ENCODE measurements at places on chromosomes 11 and 22. TPM values are rescaled to one million over a fixed set of nuclear protein-coding genes. Genes with fewer than 3 reads are reported as not detected.

- DNase-seq = no peak
Measured at GRCh38 chr22:45190202-45190872, 26.6 kb downstream of the NUP50 start.

- no peak for DNase-seq
Measured at GRCh38 chr22:46061124-46061500, 84.2 kb upstream of the WNT7B start.

- no peak for DNase-seq
Measured at GRCh38 chr11:102378818-102379217, 31.8 kb downstream of the BIRC2 start.

DNA sequence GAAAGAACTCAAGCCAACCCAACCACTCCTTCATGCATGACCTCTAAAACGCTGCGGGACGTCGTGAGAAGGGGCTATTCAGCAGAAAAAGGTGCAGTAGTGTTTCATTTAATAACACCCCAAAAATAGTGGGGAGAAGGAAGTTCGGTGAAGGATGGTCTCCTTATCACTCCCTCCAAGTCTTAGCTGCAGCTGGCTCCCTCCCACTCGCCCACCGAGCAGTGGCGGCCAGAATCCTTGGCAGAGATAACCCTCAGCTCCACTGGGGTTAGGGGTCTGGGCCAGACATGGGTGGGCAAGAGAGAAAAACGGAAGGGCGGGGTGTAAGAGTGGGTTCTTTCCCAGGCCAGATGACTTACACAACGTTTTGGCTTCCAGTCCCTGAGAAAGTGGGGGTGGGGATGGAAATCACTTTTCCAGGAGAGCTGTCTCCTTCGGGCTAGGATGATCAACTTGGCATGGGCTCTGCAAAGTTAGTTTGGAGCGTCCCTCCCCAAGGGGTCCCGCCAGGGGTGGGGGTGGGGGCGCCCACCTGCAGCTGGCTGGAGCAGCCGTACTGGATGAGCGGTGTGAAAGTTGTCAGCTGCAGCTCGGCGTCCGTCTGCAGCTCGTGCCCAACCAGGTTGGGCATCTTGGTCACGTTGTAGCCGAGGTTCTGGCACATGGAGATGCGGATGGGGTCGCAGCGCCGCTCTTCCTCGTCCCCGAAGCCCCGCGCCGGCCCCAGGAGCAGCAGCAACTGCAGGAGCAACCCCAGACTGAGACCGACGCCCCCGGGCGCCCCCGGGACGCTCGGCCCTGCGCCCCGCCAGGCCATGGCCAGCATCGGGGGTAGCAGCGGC, 705 bp downstream of the FZD4 start:
- DNase-seq = peak; percentile 65

- DNase-seq = no peak
Measured at GRCh38 chr11:71242391-71242790, 10.0 kb downstream of the SHANK2 start.

- DNase-seq = no peak
Measured at GRCh38 chr11:83326326-83326725, 40.2 kb upstream of the CCDC90B start.

- no peak for DNase-seq
Measured at GRCh38 chr11:67247946-67248550, 18.2 kb upstream of the GRK2 start.

DNA sequence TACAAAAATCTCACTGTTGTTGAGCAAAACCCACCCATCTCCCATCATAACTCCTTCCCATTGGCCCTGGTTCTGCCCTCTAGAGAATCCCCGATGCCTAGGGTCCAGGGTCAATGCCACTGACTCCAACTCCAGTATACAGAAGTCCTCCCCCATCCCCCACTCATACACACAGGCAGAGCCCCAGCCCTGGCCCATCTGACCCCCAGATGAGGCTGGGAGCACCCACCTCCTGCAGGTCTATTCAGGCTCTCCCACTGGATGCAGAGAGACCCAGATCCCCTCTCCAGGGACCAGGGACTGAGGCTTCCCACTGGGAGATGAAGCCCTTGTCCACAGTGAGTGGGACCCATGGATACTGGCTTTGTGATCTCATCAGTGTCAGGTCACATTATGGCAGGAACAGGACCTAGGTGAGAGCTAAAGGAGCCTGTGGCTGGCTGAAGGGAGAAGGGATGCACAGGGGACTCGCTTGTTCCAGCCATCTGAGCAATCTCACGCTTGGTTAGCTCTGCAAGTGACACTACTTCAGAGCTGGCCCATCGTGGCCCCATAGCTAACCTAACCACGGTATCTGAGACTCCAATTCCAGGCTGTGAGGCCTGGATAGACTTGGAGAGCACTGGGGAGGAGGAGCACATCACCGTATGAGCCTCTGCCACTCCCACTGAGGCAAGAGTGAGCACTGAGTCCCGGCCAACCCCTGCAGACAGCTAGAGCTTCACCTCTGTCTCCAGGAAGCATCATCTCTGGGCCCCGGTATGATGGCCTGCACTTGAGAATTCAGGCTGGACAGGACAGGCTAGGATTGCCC, 35.7 kb downstream of the TRIM29 start:
- no peak for DNase-seq

DNA sequence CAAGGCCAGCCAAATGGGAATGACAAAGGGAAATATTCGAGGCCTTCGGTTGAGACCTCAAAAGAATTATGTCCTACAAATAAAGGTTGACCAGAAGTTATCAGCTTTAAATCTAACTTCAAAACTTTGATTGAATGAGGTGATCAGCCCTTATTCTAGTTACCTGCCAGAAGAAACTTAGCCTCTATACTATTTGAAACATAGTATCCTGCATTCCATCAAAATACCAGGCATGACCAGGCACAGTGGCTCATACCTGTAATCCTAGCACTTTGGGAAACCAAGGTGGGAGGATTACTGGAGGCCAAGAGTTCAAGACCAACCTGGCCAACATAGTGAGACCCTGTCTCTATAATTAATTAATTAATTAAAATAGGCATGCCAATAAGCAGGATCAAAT, 44.3 kb upstream of the ADORA2A start:
- DNase-seq = no peak

GRCh38 chr11:68936676-68937620, 33.3 kb downstream of the IGHMBP2 start:
- DNase-seq = no peak

The TEX12 gene
- polyA plus RNA-seq = 0.23 TPM

The ST3GAL4 gene
- 30.7 TPM for polyA plus RNA-seq

The UBQLN3 gene
- polyA plus RNA-seq = not detected

The MOGAT2 gene
- polyA plus RNA-seq = not detected

The TMEM151A gene
- polyA plus RNA-seq = not detected
